Germinal center (tissue), 1 donor: ENCODE measurements at places on chromosomes 3 and 15.
A peak's percentile ranks its signal among the peaks of the same experiment; 100 is the strongest.

GRCh38 chr3:151467069-151467468 is 6.2 kb upstream of the IGSF10 start:
- DNase-seq = no peak

DNA sequence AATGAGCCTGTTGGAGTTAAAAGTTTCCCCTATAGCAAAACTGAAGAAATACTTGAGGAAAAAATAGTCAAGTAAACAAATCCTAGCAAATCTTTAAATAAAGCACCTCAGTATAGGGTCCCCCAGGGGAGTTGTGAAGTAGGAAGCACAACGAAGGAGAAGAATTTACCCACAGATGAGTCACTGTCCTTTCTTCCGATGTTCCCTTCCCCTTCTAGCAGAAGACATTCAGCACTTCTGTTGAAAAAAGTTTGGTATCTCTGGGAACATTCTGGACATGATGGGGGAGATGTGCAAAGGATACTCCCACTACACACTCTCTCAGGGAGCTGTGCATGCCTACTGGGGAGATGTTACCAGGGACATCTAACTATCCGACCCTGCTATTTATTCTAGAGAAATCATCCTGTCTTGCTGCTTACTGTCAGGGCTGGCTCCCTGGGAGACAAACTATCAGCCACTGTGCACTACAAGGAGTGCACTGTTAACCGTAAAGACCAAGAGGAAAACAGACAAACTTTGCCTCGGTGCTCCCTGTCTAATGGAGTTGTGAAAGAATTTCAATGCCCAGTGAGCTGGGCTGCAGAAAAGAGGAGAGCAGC is 93.8 kb downstream of the RFTN1 start:
- DNase-seq = no peak

GRCh38 chr15:47762621-47763020 is 45.3 kb downstream of the SEMA6D start:
- no peak for DNase-seq

DNA sequence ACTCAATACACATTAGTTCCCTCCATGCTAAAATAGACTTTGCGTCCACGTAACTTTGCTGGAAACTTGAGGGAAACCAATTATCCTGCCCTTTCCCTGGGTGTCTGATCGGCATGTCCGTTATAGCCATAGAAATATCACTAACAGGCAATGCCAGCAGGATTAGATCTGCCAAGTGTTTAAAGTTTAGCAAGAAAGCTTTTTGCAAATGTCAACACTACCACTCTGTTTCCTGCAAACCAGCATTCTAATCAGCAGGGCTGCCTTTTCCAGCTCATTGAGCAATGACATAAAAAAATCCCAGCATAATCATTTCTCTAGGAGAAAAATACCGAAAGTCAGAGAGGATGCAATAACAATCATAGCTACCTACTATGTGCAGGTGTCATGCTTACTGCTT is 60.9 kb downstream of the NOX5 start:
- no peak for DNase-seq

- no peak for DNase-seq
These were observed 137.7 kb downstream of the IGF1R start for GRCh38 chr15:98785807-98786621.

DNA sequence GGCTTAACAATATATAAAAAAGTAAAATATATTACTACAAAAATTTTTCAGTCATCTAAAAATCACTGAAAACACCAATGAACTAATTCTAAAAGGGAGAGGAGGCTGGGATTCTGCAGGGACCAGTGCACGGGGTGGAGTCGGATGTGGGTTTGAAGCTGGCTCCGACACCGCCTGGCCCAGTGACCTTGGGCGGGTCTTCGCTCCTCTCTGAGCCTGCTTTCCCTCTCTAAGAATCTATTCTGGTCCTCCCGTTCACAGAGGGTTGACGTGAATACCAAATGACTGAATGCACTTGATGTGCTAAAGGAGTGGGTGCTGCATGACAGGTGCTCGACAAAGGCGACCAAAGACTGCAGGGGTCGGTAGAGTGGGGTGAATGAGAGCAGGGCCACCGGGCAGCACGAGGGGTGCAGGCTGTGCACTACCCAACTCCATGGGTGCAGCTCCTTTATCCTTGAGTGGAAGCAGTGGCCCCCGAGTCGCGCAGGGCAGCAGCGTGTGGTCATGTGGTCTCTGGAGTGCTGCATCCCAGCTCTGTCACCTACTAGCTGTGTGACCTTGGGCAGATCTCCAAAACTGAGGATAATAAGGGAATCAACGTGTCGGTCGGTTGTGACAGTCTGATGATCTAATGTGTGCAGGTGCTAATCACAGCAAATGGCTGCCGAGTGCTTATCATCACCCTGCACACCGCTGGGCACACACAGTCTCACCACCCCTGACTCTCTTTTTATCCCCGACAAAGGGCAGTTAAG is 8.6 kb upstream of the IQSEC1 start:
- no peak for DNase-seq

DNA sequence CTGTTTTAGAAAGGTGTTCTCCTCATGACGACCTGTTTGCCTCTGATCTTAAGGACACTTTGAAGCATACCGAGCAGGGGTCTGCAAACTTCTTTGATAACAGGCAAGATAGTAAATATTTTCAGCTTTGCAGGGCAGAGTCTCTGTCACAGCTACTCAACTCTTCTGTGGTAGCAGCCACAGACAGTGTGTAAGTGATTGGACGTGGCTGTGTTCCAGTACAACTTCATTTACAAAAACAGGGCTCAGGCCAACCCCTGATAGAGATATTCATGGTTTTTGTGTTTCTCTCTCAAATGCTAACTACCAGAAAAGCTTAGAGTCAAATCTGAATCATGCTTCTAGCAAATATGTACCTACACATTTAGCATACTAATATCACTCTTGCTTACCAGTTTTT is 51.5 kb downstream of the TGFBR2 start:
- no peak for DNase-seq

GRCh38 chr15:85492406-85492805 is 112.0 kb downstream of the AKAP13 start:
- no peak for DNase-seq

GRCh38 chr3:127264794-127265514 is 22.9 kb downstream of the PRR20G start:
- DNase-seq = no peak

GRCh38 chr15:89898614-89899294 is 5.0 kb upstream of the AP3S2 start:
- peak; percentile 76 for DNase-seq

DNA sequence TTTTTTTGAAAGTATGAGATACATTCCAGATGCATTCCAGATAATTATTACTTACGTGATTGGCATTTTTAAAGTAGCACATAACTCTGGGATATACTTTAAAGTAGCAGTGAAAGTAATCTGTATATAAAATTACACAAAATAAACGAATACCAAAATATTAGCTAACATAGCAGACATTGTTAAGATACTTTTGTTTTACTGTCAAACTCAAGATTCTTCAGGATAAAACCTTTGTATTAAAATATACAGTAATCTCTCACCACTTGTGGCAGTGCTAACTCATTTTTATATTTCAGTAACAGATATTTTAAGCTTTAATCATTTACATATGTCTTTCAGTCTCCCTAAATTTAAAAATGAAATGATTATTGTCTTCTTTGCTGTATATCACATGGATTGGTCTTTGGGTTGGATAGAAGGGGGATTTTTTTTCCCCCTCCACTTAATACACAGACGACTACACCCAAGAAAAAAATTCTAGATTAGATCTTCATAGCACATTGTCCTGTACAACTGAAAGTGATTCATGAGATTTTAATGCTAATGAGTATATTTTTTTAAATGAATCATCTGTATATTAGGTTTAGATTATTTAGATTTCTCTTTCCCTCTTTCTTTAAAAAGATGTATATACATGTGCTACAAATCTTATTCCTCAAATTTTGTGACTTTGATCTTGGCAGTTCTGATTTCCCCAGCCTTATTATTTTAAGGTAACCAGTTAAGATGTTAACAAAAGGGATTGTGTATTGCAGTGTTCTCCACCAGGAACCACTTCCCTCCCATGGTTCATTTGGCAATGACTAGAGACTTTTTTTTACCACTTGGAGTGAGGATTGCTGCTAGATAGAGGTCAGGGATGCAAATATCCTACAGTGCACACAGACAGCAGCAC is 24.5 kb upstream of the EBLN2 start:
- no peak for DNase-seq

DNA sequence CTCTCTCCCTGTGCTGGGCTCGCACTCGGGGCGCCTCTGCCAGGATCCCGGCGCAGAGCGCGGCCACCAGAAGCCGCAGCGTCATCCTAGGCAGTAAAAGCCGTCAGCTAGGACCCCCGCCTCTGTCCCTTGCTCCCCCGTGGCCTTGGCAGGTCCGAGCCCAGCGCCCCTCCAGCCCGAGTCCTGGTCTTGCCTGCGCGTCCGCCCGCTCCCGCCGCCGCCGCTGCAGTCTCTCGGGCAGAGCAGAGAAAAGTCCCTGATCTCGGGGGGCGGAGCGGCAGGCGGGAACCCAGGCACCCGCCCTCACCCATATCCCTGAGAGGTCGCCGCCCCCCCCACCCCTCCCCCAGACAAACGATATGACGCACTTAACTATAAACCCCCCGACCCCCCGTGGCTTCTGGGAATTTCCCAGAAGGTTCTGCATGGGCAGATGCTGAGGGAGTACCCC is at the start of gene COL7A1:
TSS of gene COL7A1 (minus strand) at position 255 of the 451 bp plus-strand sequence. CDS start at position 85, 170 bp downstream.
- no peak for DNase-seq

- no peak for DNase-seq
These were observed 129.9 kb downstream of the XXYLT1 start for GRCh38 chr3:195140816-195141793.

DNA sequence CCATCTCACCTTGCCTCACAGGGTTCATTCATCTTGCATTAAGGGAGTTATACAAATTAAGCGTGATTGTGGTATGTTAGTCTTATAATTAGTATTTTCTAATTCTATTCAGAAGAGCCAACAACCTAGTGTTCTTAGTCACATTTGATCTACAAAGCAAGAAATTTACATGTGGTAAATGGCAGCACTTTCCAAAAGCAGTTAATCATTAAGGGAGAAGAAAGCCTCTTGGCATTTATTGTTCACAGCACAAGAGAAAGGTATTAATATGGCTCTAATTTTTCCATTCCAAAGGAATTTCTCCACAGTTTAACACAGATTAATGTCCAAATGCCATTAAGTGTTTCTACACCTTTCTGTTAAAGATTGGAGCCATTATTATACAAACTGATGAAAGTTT is 1077.1 kb downstream of the ZPLD1 start:
- no peak for DNase-seq

GRCh38 chr15:39403640-39404117 is 177.2 kb upstream of the THBS1 start:
- no peak for DNase-seq

GRCh38 chr15:100131321-100132224 is 210.2 kb downstream of the ADAMTS17 start:
- DNase-seq = peak; percentile 30

DNA sequence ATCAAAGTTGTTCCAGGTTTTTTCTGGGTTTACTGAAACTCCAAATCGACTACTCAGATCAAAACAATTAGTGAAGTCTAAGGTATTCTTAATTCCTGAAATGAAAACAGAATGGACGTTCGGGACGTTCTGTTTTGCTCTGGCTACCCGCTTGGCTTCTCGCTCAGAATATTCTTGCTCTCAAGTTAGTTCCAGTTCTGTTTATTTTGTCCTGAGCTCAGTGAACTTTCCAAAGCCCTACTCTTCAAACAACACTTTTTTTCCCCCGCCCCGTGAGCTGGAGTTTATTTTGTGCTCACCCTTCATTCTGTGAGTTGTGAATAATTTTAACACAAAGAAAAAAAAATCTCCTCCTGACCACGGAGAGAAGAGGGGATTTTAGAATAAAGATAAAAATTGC is 72.6 kb downstream of the SAMMSON start:
- DNase-seq = no peak

GRCh38 chr3:52238193-52238760 is 681 bp downstream of the TWF2 start:
- no peak for DNase-seq

DNA sequence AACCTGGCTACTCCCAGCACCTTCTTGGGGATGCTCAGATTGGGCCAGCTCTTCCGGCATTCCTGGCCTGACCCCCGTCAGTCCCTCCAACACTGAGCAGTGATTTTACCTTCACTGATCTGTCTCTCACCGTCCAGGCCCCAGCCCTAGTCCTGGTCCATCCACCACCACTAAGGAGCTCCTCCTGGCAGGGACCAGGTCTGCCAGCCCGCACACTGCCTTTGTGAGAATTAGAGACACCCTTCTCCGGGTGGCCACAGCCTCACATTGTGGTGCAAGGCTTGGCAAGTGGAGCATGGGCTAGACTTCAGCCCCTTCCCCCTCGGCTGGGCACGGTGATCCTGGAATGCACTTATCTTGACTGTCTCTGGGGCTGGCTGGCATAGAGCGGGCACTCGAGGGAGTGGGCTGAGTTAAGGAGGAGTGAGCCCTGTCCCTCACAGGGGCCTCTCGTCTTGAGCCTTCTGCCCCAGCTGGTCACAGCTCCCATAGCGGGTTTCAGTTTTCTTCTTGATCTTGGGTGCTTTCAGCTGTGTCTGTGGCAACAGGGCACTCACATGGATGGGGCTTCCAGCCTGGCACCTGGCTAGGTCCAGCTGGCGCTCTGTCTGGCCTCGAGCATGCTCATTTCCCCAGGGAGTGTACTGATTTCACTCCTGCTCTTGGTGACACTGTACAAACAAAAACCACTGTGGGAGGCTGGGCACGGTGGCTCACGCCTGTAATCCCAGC is 53.9 kb downstream of the LINGO1 start:
- no peak for DNase-seq

GRCh38 chr15:56394909-56395308 is 29.7 kb downstream of the TEX9 start:
- no peak for DNase-seq

- DNase-seq = no peak
These were observed 314.7 kb downstream of the MAGI1 start for GRCh38 chr3:65723985-65724384.

DNA sequence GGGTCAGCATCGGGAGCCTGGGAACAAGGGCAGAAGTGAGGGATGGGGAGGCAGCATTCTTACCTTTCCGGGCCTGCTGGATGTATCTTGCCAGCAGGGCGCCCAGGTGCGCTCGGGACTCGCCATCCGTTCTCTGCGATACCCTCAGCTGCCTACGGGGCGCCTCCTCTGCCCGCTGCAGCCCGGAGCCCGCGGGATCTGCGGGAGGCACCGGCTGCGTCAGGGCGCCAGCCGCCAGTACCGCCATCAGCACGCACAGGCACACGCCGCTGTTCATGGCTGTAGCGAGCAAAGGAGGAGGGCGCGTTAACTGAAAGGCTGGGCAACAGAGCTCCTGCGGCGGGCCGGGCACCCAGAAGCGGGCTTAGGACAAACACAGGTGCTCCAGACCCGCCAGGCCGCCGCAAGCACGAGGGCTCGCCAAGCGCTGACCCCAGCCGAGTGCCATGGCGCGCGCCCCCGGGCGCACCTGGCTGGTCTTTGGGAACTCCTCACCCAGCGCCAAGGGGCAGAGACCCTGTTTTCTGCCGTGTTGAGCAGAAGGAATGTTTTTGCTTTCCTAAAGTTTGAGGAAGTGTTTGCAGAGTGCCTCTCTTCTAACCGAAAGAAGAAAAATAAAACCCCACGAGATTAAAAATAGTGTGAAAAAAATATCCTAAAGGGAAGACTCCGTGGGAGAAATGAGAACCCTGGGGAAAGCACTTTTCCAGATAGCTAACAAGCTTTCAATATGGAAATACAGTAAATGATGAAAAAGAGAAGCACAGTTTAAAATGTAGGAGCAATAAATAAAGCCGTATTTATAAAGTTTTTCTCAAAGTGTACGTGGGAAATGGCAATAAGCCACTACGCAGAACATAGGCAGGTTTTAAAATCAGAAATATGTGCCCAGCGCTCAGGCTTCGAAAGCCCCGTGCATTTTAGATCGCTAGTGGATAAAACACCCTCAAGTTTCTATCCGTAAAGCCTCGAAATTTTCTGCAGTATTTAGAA is 2.3 kb downstream of the CCK start:
- no peak for DNase-seq

GRCh38 chr3:176953106-176954060 is 243.9 kb downstream of the TBL1XR1 start:
- no peak for DNase-seq
